ENCODE measurements at places on chromosomes 12 and 14. TPM values are rescaled to one million over a fixed set of nuclear protein-coding genes. Genes with fewer than 3 reads are reported as not detected.

DNA sequence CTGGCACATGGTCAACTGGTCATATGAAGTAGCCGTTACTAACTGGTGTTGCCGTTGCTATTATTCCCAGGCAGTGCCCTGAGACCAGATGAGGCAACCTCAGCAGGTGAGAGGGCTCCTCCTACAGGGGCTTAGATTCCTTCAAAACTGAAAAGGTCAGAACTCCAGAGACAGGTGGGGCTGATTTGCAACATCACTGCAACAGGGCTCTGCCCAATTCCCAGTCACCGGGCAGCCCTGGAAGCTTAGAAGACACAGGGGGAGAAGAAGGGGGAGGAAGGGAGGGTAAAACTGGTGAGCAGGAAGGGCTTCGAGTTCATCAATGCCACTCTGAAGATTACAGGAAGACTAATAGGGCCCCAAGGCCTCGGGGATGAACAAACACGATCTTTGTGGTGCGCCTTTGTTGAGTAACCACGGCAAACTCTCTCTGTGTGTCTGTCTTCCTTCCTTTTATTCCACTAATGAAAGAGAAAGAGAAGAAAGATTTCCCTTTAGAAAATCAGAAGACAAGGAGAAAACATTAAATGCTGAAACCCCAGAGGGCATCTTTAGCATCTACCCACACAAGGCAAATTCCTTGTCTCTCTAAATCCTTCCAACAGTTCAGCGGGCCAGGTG lies 749.1 kb upstream of the TBX3 start:
- DNase-seq, result no peak
- no peak overlapping the region for H3K4me3 ChIP-seq
- H3K4me1 ChIP-seq, result no peaks in the 10 kb centered on the region
- no peak overlapping the region for H3K27ac ChIP-seq
- H3K27me3 ChIP-seq, result no peaks in the 10 kb centered on the region

The TEX52 gene
- total RNA-seq, result not detected

The KRT3 gene
- total RNA-seq, result not detected

DNA sequence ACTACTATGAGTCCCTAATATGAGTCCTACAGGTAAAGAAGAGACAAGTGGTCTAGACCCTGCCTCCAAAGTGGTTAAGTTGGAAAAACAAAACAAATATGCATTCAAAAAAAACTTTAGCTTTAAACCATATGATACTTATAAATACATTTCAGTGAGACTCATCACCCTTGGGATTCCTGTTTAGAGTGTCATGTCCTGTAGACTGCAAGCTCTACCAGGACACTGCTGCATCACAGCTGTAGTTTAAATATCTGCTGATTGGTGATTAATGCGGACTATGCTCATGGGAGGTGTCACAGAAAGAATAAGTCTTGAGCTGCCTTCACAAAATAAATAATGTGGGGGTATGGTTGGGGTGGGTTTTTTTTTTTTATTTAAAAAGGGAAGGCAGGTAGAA lies 8.8 kb upstream of the LGR5 start:
- H3K4me1 ChIP-seq, result peaks cover 10% of the 10 kb centered on the region
- no peaks in the 10 kb centered on the region for H3K27me3 ChIP-seq
- DNase-seq, result no peak
- no peaks in the 10 kb centered on the region for H3K36me3 ChIP-seq

- H3K27ac ChIP-seq, result no peak overlapping the region
- H3K36me3 ChIP-seq, result no peaks in the 10 kb centered on the region
- DNase-seq, result no peak
- H3K27me3 ChIP-seq, result no peaks in the 10 kb centered on the region
- H3K4me3 ChIP-seq, result no peak overlapping the region
Measured at GRCh38 chr12:18719922-18720510, 17.8 kb downstream of the PLCZ1 start.
